ENCODE measurements at places on chromosomes 3 and 15.
A peak's percentile ranks its signal among the peaks of the same experiment; 100 is the strongest.

DNA sequence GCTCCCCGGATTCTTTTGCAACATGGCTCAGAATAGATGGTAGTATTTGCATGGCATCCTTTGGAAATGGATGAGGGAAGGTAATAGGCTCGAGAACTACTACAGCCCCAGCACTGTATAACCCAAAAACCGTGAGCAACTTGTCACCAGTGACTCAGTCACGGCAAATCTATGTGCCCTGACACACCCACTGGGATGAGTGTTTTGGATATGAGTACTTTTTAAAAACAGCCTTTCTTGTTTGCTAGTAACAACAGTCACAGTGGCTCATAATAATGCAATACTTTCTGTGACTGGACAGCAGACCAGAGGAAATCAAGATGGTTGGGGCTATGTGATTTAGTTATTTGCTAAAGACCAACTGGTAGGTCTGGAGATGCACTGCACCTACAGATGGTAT, 299.6 kb downstream of the ULK4 start:
- no peak for DNase-seq

DNA sequence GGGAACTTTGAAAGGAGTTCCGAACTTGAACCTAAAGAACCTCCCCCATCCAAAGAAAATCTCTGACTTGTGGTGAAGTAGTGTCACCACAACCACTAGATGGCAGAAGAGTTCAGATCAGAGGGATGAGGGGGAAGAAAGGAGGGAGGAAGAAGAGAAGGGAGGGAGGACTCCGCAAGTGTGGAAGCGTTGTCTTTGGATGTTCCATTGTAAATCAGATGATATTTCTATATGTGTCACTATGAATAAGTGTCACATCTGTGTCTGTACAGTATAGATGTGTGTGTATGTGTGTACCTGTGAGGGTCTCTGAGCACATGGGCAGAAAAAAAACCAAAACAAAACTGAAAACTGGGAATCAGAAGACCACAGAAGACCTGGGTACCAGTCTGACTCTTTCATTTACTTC, 16.9 kb downstream of the SLC24A1 start:
- DNase-seq, result peak; percentile 85

DNA sequence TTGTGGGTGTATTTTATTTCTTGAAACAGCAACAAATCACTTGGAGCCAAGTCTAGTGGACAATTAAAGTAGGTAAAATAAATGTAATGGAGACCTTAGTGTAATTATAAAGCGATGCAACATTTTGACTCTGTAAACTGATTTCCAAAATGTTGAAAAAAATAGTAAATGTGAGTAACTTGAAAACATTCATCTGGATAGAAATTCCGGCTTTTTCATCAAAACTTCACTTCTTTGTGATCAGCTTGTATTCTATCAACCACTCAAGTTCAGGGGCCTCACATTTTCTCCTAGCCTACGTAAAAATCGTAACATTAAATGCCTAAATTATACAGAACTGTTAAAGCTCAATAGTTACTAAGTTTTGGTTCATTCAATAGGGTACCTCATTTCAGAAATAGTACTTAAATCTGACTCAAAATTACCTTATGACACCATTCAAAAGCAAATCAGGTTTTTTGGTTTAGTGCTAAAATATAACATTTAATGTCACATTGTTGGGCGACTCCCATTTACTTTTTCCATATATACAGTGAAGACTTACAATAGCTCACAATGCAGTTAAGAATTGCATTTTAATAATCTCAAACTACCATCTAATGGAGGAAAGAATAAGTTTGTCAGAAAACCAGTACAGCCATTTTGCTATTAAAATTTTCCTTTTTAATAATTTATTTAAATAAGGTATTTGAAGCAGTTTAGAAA, 12.7 kb downstream of the CCNL1 start:
- no peak for DNase-seq

DNA sequence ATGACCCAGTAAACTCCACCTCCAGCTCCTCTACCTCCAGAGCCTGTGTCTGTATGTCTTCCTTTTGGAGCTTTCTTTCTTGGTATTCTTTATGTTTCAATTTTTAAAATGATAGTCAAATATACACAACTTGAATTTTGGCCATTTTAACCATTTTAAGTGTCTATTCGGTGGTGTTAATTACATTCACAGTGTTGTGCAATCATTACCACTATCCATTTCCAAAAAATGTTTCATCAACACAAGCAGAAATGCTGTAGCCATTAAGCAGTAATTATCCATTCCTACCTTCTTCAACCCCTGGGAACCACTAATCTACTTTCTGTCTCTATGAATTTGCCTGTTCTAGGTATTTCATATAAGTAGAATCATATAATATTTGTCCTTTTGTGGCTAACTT, 194.5 kb upstream of the TSC22D2 start:
- DNase-seq, result no peak

GRCh38 chr3:49671291-49672288, 2.6 kb upstream of the APEH start:
- DNase-seq, result peak; percentile 77

DNA sequence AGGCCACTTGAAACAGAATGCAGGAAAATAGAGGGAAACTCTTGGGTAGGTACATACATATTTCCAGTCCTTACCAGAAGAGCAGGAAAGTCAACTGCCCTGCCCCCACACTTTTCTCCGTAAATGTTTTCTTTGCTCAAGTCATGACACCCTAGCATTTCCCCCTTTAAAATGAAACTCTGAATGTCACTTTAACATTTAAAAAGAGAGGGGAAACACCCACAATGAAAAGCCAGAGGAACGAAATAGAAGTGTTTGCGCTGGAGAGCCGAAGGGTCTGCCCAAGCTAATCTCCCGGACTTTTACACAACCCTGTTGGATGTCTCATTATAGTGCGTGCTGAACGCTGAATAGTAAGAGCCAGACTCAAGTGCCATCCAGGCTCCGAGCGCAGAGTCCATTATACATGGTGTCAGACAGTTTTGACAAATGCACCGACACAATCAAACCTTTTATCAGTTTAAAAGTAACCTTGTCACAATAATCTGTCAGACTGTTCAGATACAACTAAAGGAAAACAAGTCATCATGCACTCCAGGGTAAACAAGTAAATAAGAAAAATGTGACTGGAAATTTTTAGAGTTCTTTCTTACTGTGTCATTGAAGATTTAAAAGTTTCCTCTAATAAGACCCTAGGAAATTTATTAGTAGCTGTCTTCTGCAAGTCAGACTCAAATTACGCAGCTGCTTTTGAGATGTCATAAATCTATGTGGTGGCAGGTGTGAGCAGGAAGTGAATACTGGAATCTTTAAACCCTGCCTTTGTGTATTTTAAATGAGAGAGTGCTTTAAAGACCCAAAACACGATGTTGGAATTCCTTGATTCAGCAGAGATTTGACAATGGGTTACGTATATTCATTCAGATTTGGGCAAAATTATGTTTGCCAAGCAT, 159.8 kb downstream of the RBMS3 start:
- DNase-seq, result peak; percentile 23

DNA sequence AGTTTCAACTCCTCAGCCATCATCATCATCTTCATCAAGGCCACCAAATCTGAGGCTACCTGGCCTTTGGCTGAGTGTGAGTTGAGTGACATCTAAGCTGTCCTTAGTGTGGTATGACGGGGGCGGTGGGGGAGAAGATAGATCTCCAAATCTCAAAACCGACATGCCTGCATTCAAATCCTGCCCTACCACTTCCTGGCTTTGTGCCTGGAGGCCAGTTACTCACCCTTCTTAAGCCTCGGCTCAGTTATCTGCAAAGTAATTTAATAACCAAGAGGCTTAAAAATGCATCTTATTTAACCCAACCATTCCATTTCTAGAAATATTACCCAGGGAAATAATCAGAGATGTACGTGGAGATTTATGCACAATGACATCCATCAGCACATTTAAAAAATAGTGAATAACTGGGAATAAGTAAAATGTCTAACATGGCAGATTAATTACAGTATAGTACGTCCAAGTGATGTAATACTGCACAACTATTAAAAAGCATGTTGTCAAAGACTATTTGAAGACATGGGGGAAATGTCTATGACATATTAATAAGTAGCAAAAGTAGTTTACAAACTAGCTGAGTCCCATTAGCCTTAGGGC, 167.4 kb downstream of the NTRK3 start:
- DNase-seq, result no peak

DNA sequence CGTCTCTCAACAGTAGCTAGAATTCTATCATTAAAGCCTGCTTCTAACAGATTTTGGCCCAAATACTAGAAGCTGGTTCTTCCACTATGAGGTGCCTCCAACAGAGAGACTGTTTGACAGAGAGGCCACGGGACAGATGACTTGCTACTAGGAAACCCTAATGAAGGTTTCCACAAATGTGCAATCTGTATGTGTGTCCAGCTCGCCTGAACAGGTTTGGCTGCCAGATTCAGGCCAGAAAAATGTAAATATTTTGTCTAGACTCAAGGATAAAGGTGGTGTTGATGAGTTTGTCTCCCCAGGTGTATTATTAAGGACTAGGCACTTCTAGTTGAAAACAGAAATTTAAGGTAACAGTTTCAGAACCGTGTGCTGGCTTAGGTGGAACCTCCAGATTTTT, 91.6 kb upstream of the TRIM42 start:
- no peak for DNase-seq

DNA sequence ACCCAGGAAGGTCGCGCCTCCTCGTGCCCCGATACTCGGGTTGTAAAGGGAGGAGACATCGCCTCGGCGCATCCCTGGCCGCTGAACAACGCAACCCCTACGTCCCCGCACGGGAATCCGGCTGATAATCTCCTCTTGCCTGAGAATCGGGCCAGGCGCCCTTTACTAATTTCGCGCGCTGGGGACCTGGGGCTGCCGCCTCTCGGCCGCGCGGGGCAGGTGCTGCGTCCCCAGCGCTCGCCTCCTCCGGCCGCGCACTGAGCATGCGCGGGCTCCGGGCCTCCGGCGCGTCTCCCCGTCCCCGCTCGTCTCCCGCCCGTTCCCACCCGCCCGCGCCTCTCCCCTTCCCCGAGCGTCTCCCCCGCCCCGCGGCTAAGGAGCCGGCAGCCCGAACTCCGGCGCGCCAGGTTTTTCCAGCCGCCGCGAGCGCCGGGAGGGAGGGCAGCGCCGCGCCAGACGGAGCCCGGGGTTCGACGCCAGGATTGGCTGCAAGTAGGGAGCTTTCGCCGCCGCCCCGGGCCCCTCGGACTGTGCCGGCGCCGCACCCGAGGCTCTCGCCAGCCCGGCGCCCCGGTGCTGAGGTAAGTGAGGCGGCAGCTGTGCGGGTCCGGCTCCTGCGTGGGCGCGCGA, at the start of gene CNTN4:
Gene CNTN4 (plus strand): TSS at position 469 of the 630 bp plus-strand sequence.
- no peak for DNase-seq

GRCh38 chr3:140384028-140384771, 293.7 kb upstream of the TRIM42 start:
- DNase-seq, result no peak

DNA sequence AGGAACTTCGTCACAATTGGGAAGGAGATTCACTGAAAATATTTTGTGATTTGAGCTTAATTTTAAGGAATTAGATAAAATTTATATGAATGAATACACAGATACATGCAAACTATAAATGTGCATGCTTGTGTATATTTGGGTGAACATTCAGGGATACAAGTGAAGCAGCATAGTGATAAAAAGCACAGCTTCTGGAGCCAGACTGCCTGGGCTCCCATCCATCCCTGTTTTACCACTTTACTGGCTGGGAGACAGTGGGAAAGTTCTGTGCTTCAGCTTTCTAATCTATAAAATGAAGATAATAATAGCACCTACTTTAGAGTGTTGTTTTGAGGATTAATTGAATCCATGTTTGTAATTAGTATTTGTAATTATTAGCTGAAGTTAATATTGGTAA, 8.1 kb upstream of the EPHA6 start:
- no peak for DNase-seq

DNA sequence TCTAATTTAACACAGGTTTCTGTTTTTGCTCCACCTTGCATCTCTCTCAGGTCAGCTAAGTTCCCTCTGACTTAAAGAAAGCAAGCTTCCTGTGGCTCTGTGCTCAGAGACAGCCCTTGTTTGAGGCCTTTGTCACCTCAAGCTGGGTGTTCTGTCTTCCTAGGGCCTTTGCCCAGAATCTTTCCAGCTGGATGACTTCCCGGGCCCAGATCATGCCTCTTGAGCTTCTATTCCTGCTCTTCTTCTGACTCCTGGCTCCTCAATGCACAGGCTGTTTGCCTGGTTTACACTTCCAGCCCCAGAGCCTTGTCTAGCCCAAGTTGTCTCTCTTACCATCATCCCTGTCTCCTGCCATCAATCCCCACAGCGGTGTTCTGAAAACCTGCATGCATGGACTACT, 300.6 kb downstream of the VPS13C start:
- no peak for DNase-seq

DNA sequence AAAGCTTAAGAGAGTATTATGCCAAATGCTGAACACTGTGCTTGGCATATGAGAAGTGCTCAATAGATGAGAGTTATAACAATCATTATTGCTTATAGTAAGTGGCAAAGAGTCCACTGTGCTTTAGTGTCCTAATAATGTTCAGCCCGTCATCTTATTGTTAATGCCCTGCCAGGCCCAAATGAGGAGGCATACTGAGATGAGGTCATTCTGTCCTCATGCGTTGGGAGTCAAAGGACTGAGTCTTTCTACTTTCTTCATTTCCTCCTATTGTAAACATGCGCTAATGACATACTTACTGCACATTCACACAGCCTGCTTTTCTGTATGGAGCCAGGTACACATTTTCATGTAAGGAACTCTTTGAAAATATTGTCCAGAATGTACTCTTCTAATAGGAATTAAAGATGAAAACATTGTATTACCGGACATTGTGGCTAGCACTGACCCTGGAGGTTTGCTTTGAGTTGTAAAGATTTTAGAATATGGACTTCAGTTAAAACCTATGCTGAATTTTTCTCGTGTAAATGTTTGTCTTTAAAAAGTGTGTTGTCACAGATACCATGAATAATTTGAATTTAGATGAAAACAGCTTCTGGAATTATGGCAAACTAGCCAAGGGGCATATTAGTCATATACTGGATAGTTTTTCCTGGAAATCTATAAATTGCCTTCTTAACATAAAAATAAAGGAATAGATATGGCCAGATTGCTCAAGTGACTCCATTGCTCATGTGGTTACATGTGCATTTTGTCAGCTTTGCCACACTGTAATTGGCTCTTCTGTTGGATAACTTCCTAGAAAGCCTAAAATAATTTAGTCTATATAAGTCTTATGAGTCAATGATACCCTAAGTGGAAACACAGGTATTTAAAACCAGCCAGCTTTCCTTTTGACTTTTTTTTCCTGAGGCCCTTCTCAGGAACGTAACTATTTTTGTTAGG, 38.3 kb downstream of the KBTBD12 start:
- no peak for DNase-seq

DNA sequence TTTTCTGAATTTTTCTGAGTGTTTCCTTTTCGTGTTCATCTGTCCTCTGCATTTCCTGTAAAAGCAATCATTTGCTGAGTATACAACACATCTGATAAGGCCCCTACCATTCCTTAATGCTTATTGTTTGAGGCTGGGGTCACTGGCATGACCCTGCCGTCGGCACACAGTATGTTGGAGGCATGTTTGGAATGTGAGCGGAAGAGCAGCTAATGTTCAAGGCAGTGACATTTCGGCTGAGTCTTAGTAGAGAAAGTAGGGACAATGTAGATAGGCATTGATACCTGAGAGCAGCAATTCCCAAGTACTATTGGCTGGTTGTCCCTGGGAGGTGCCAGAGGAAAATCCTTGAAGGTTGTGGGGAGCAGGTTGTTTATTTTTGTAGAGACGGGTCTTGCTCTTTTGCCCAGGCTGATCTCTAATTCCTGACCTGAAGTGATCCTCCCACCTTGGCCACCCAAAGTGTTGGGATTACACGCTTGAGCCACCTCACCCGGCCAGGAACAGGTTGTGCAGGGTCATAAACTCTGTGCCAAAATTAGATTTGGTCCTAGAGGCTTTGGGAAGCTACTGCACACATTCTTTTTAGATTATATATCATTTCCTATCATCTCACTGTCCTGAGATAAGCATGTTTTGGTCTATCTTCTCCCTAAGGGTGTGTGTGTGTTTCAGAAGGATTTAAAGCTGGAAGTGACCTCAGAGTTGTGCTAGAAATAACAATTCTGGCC, 13.5 kb downstream of the PTPN23 start:
- DNase-seq, result no peak

Measured in HTR-8/SVneo (cell line).